Stimulated activated effector memory CD8-positive, alpha-beta T cell treated with anti-CD3 and anti-CD28 coated beads, Interleukin-12 subunit alpha, Interleukin-12 subunit beta, amount 100 ng/mL, for 72 hours (primary cell): ENCODE measurements at places on chromosomes 3 and 15.

GRCh38 chr3:53675022-53675697, 171.1 kb downstream of the CHDH start:
- DNase-seq = no peak

GRCh38 chr3:106345353-106346027, 476.7 kb upstream of the CBLB start:
- no peak for DNase-seq

GRCh38 chr3:11389386-11390268, 117.4 kb downstream of the ATG7 start:
- no peak for DNase-seq

DNA sequence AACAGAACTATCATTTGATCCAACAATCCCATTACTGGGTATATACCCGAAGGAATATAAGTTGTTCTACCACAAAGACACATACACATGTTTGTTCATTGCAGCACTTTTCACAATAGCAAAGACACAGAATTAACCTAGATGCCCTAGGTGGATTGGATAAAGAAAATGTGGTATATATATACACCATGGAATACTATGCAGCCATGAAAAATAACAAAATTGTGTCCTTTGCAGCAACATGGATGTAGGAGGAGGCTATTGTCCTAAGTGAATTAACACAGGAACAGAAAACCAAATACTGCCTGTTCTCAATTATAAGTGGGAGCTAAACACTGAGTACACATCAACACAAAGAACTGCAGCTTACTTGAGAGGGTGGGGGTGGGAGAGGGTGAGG, 142.5 kb downstream of the IL20RB start:
- DNase-seq = no peak

GRCh38 chr3:192445770-192446644, 281.3 kb downstream of the FGF12 start:
- DNase-seq = no peak

DNA sequence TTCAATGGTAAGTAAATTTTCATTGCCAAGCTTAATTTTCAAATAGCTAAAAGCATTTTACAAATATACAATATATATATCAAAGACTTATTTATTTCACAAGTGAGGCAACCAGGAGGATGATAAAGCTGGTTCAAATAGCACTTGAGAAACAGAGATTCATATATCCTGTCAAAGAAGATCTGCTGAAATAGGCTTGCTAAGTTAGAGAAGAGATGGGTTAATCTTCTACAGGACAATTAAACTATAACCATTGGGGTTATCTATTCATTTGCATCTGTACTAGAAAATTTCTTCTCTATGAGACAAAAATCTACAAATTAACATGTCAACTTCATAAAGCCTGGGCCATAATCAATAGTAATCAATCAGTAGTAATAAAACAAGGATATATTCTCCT, 637.7 kb upstream of the UBE2E2 start:
- no peak for DNase-seq
